ENCODE measurements at places on chromosomes 7 and 10.

- DNase-seq: no peak
These were observed 55.7 kb downstream of the CUBN start for GRCh38 chr10:17073725-17074540.

- DNase-seq: no peak
These were observed 121.4 kb downstream of the CDK14 start for GRCh38 chr7:90717296-90718060.

DNA sequence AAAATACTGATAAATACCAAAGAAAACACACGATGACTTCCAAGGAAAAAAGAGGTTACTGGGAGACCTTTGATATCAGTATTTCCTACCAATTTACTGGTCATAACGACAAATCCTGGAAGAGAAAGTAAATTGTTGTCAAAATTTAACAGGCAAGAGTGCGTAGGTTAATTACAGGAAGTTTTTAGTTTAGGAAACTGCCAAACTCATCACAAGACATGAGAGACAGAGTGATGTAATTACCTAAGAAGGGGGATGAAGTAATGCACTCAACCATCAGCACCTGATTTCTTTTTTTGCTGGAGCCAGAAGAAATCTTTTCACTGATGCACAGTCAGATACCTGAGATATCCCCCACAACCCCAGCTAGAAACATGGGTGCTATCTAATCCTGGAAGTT, 16.8 kb downstream of the MACC1 start:
- no peak for DNase-seq

DNA sequence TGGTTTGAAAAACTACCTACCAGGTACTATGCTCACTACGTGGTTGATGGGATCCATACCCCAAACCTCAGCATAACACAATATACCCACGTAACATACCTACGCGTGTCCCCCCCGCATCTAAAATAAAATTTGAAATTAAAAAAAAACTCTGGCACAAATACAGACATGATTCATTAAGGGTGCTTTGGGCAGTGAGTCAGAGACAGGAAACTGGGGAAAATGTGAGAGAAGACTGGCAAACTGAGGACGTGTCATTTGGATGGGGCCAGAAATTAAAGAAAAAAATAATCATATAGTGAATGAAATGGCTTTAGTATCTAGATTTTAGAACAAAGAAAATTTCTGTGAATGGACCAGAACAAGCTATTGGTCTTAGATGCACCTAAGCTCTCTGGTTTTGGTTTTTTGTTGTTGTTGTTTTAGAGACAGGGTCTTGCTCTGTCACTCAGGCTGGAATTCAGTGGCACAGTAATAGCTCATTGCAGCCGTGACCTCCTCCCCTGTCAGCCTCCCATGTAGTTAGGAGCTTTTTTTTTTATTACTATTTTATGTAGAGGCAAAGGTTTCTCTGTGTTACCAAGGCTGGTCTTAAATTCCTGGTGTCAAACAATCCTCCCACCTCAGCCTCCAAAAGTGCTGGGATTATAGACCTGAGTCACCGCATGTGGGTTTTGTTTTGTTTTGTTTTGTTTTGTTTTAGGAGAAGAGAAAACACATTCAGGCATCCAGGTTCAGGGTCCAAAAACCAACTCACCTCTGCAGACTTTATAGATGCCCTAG, 5.9 kb upstream of the PRSS58 start:
- DNase-seq: no peak

DNA sequence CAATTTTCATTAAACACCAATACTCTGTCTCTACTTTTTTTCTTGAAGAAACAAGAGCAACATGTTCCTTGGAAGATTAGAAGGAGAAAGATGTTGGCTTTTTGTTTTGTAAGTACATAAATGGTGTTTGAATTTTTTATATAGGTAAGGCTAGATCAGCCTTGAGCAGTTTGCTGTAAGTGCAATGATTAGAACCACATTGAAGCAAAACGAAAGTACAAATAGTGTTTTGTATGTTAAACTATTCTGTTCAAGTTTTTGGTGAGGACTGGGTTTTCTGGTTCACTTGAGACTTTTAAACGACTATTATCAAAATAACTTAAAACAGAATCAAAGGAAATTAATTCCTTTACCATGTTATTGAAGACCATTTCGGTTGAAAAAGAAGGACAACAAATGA, 162.9 kb upstream of the NRP1 start:
- no peak for DNase-seq

DNA sequence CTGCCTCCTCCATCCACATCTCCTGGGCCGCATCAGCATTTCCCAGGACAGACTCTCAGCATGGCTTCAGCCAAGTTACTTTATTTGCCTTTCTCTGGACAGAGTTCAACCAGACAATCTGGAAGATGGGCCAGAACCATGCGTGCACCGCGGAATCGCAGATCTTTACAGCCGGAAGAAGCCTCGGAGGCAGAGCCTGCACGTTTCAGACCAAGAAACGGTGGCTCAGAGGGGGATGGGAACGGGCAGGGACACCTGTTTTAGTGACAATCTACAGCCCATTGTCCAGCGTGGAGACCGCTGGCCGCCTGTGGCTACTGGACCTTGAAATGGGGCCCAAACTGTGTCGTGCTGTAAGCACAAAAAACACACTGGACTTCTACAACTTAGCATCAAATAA, 3.5 kb downstream of the VIPR2 start:
- no peak for DNase-seq

- no peak for DNase-seq
These were observed 103.7 kb downstream of the HIP1 start for GRCh38 chr7:75635036-75635435.

DNA sequence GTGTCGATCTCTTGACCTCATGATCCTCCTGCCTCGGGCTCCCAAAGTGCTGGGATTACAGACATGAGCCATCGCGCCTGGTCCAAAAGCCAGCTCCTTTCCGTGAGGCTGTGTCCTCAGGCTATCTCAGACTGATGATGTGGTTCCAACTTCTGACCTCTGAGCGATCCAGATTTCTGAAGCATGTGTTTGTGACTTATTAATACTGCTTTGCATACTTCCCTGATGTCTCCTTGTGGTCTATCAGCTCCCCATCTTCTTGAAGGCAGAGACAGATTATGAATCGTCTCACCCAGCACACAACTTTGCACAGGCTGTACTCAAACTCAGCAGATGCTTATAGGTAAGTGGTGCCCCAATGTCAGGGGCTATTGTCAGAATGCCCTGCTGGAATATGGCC, 2.0 kb upstream of the PLPP4 start:
- DNase-seq: no peak

- peak; percentile 82 for DNase-seq
These were observed 34.2 kb downstream of the PARD3 start for GRCh38 chr10:34780818-34781380.

- DNase-seq: no peak
These were observed 101.1 kb upstream of the PPIF start for GRCh38 chr10:79246209-79246581.

DNA sequence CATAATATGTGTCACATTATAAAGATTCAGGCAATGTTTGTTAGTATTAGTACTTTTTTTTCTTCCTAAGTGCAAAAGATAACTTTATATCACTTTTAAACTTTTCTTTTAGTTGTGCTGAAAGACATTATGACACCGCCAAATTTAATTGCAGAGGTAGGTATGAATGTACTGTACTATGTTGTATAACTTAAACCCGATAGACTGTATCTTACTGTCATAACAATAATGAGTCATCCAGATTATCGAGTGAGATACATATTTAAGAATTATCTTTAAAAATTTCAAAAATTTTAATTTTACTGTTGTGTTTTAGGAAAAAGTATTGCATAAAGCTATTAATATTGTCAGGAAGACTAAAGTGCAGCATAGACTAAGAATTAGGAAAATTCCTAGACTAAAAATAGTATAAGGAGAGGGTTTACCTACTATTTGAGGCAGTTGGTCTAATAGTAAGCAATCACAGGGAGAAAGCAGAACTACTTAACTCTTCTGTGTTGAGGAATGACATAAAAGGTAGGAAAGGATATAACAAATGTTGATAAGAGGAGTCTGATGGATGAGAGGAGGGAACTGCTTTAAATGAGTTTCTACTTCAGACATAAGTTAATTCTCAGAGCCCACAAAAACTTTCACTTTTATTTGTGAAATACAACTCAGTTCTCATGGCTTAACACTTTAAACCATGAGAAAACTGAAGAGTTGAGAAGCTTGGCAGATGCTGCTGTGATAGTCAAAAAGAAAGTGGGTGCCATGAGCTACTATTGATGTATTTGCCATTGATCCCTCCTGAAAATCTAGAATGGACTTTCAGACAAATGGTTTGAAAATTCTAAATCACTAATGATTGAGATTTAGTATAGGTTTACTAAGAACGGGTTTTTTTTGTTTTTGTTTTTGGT, 67.8 kb downstream of the PTEN start:
- no peak for DNase-seq

DNA sequence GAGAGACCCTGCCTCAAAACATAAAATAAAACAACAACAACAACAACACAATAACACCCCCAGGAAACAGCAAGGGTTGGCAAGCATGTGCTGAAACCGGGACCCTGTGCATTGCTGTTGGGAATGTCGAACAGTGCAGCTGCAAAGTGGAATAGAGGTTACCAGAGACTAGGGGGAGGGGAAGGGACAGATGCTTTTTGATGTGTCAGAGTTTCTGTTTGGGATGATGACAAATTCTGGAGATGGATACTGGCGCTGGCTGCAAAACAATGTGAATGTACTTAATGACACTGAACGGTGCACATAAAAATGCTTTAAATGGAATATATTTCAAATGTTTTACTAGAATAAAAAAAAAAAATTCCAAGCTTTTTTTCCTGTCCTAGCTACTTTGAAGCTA, 241.8 kb downstream of the TEX36 start:
- no peak for DNase-seq

GRCh38 chr7:72053292-72053691, 358.8 kb downstream of the CALN1 start:
- DNase-seq: no peak

- DNase-seq: no peak
These were observed 1.2 kb downstream of the SLC18A3 start for GRCh38 chr10:49611166-49611815.

DNA sequence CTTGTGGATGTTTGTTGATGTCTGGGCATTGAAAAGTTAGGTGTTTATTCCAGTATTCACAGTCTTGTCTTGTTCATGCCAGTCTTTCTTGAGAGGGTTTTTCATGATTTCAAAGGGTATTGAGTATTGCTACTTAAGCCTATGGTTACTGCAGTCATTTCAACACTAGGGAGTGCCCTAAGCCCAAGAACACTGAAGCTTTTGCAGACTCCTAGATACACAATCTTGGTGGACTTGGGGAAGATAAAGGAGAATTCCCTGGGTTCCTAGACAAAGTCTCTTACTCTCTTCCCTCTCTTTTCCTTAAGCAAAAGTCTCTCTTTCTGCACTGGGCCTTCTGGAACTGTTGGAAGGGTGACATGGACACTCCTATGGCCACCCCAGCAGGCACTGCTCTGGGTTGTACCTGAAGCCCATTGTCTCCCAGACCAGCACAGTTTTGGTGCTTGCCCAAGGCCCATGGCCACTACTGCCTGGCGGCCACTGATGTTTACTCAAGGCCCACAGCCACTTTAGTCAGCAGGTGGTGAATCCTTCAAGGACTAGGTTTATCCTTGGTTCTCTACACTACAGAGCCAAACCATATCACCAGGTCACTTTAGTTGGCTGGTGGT, 24.9 kb downstream of the SAMD9 start:
- DNase-seq: no peak

DNA sequence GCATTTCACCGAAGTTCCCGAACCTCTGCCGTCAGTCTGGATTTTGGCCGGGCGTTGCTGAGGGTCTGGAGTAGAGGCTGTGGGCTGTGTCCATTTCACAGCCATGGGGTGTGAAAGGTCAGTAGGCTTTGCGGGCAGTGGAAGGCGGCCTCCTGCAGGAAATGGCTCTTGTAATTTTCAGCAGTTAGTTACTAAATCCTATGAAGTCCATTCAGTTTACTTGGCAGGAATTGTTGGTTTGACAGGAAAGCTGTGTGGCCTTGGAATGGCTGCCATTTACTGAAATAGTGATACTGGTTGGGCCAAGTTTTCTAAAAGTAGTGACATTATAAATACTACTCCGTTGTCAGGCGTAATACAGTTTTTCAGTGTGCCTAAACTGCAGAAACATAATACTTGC, 303.7 kb downstream of the CCDC3 start:
- DNase-seq: no peak

GRCh38 chr7:94444813-94445212, 50.1 kb downstream of the COL1A2 start:
- no peak for DNase-seq

GRCh38 chr10:93469454-93469853, 12.7 kb downstream of the MYOF start:
- DNase-seq: no peak

GRCh38 chr7:35729061-35729783, 34.3 kb upstream of the HERPUD2 start:
- DNase-seq: no peak

DNA sequence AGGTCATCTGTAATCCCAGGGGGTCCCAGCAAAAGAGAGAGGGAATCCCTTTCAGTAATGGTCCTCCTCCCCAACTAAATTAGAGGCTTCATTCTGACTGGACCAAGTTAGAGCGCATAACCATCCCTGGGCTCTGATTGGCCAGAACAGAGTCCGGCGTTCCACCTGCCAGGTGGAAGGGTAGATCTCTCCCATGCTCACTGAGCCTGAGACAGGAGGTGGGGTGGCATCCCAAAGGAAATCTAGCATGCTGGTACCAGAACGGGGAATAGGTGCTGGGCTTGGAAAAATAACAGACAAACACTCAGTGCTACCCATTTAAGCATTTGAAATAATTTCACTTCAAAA, 21.0 kb upstream of the TSPAN33 start:
- DNase-seq: no peak

DNA sequence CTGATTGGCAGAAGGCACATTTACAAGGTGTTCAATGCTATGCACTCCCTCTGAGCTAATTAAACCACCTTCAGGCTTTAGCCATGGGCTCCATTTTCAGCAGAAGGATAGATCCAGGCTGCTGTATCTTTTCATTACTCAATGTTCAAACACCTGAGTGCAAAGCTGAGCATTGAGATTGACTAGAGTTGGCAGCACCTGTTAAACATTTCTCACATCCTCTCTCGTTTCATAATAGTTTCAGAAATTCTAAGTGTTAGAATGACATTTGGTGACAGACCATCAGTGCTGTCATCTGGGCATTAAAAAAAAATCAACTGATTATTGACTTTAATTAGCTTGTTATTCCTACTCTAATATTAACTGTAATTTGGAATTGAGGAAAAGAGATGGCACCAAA, 187.1 kb upstream of the SEMA3E start:
- no peak for DNase-seq

DNA sequence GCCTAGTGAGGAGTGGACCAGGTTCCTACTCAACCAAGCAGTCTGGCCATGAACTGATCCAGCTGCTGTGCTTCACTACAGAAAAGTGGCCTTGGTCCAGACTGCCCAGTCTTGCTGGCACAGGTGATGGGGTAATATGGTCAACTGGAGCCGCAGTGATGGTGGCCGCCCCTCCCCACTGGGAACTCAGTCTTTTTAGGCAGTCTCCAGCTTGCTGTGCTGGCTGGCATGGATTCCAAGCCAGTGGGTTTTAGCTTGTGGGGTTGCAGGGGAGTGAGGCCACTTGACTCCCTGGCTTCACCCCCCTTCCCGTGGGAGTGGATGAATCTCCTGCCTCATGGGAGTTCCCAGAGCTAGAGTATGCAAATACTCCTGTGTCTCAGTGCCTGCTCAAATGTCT, 52.7 kb upstream of the CDK6 start:
- no peak for DNase-seq

All from left hindlimb (tissue), 1 donor.